ENCODE measurements at places on chromosomes 2 and 18.

- no peak for DNase-seq
These were observed 927.0 kb upstream of the CRIM1 start for GRCh38 chr2:35428548-35428947.

DNA sequence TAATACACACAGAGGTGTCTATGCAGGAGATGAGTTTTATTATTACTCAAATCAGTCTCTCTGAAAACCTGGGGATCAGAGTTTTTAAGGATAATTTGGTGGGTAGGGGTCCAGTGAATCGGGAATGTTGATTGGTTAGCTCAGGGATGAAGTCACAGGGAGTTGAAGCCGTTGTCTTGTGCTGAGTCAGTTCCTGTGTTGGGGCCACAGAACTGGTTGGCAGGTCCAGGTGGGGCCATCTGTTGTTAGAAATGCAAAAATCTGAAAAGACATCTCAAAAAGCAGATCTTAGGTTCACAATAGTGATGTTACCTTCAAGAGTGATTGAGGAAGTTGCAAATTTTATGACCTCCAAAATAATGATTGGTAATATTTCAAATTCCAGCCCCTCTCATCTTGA lies 86.9 kb downstream of the VSNL1 start:
- no peak for DNase-seq

GRCh38 chr2:128513961-128514283 lies 195.3 kb upstream of the HS6ST1 start:
- DNase-seq, result no peak

- no peak for DNase-seq
These were observed 182.6 kb downstream of the PDE11A start for GRCh38 chr2:177889818-177890460.

Data from naive thymus-derived CD8-positive, alpha-beta T cell (primary cell).